Hematopoietic multipotent progenitor cell treated with erythropoietin and hydrocortisone succinate and interleukin-3 and kit ligand, for 15 days (in vitro differentiated cells): ENCODE measurements at places on chromosomes 6 and 20.

DNA sequence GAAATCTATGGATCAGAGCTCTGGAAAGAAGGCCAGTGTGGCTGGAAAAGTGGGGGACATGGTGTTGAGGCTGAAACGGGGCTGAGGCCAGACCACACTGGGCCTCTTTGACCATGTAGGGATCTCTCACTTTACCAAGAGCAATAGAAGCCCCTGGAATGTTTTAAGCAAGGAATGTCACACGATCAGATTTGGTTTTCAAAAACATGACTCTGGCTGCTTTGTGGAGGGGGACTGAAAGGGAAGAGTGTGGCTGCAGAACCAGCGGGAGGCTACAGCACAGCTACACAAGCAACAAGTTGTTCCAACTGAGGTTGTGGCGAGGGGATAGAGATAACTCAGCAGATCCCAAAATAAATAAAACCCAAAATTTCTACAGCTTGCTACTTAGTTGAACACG is 346.0 kb downstream of the NRN1 start:
- DNase-seq, result no peak

- no peak for DNase-seq
Observed at GRCh38 chr6:36221674-36222073, 25.1 kb downstream of the BRPF3 start.

DNA sequence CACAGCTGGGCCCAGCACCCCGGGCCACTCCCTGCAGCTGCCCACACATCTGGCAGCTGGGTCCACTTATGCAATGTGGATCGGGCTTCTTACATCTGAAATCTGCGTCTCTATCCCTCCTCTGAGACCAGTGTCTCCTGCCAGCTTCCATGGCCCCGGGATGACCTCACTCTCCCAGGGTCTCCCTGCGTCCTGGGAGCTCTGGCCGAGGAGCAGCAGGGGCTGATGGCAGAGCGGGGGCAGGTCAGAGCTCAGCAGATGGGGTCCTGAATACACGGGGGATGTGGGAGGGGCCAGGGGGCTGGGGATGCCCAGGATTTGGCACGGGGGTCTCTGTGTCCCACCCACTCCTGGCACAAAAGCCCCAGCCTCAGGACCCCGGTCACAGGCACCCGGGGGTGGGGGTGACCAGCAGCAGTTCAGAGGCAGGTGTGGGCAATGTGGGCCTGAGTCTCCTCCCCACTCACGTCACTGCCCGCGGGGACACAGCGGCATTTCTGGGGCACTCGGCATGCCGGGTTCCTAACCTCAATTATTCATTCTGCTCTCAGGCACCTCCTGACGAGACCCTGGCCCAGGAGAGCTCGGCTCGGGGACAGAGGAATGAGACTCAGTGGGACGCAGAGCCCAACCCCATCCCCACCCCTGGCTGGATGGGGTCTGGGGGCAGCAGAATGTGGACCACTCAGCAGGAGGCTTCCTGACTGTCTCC is 16.4 kb downstream of the CHRNA4 start:
- no peak for DNase-seq

DNA sequence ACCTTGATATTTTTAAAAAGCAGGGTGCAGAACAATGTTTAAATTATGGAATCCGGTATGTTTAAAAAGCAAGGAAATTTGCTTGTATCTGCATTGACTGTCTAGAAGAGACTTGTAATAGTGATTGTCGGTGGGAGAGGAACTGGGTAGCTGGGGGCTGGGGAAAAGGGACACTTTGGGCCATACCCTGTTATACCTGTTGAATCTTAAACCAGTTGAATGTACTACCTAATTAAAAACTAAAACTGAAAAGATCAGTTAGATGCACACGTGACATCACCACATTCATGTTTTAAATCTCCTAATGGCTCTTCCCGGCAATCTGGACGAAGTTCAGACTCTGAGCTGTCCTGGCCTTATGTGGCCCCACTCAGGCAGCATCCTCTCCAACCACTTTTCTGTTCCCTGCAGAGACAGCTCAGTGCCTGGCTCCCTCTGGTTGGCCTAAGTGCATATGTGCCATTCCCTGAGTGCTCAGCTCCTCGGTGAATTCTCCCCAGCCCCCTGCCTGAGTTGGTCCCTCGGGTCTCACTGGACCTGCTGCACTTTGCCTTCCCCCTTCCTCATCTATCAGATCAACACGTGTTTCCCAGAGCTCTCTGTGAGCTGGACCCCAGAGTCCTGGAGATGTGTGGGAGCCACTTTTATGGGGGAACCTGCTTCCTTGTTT is 36.3 kb downstream of the SLC52A3 start:
- DNase-seq, result no peak

GRCh38 chr6:118621799-118622470 is 29.5 kb downstream of the CEP85L start:
- no peak for DNase-seq

- no peak for DNase-seq
Observed at GRCh38 chr6:166815629-166816028, 140.7 kb downstream of the RNASET2 start.

DNA sequence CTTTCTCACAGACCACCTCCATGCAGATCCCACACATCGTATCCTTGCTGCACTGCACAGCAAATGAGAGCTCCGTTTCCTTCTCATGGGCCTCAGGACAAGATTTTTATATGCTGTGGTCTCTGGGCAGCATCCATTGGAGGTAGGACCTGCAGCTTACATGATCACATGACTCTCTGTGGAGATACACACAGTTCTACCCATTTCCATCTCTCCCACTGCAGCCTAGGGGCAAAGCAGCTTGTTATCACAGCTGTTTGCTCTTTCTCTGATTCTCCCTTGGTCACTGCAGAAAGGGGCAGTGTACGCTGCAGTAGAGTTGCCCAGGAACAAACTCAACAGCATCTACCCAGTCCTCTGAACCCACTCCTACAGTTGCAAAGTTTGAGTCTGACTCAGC is 48.9 kb downstream of the ZNF334 start:
- no peak for DNase-seq

DNA sequence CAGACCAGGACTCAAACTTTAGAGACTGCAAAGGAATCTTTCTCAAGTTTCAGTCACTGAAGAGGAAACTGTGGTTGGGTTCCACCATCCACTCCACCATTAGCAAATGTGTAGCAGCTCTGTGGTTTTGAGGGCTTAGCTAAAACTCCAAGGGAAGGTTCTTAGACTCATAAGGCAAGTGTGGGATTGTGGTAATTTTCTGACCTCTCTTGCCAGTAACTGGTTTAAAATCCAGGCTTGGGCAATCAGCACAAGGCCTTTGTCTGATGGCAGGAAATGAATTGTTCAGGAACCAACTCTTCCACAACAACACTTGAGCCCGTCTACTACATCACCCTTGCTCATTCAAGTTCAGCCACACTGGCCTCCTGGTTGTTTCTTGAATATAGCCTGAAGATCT is 68.6 kb upstream of the FBXL4 start:
- no peak for DNase-seq

DNA sequence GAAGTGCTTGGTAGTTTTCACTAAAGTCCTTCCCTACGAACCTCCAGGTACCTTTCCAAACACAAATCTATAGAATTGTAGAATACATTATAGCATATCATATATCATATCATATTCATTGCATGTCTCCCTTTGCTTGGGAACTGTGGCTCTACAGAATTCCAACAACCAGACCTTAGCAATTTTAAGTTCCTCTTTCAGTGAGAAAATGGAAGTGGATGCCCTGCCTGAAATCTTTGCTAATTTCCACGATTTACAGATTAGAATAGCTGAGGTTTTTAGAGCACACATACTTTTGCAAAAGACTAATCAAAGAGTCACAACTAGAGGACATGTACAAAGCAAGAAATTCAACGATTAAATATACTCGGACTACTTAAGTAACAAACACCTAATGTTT is 78.6 kb downstream of the TNFRSF21 start:
- DNase-seq, result no peak

- no peak for DNase-seq
Observed at GRCh38 chr6:164037171-164037870, 622.8 kb downstream of the QKI start.

- DNase-seq, result peak; percentile 95
Observed at GRCh38 chr6:3001773-3002293, 2.1 kb downstream of the NQO2 start.

- DNase-seq, result no peak
Observed at GRCh38 chr6:135088281-135088680, 33.7 kb upstream of the HBS1L start.

DNA sequence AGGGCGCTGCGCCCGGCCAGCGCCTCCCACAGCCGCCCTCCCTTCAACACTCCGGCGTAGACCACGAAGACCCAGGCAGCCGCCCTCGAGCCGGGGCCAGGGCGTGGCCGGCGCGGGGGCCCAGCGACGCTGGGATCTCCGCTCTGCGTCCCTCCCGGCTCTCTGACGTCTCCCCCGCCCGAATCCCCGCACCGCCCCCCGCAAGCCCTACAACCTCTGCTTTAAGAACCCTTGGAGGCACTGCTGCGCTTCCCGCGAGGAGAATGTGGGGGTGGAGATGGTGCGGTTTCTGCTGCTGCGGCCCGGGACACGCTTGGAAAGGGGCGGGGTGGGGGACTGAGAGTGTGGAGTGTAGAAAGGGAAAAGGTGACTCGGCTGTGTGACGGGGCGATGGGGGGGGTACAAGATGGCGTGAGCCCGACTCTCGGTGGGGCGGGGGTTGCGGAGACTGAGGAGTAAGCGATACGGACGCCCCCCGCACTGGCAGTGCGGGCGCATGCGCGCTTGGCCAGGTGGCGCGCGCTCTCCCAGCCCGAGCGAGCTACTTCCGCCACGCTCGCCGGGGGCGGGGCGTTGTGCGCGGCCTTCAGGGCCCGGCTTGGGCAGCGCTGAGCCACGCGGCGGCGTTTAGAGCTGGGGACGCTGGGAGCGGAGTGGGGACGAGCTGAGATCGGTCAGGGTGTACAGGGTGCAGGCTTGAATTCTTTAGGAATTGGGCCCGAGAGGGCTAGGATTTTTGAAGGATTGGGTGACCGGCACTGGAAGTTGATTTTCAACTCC is at the start of gene SUPT3H:
Gene SUPT3H (minus strand): TSS at position 381 of the 780 bp plus-strand sequence.
- peak; percentile 85 for DNase-seq

DNA sequence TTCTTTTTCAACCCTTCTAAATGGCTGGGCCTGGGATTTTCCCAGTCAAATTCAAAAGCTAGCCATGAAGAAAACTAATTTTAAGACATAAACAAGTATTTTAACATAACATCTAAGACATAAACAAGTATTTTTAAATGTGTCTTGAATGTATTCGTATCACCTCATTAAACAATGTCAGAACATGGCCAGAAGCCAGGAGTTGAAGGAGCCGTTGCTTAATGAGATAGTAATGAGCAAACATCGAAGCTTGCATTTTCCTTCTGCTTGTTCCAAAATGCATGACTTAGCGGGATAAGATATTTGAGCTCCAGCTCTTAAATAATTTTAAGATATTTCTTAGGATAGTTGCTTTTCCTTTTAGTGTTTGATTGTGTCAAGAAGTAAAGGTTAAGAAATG is 4.2 kb upstream of the RNF182 start:
- DNase-seq, result peak; percentile 34

DNA sequence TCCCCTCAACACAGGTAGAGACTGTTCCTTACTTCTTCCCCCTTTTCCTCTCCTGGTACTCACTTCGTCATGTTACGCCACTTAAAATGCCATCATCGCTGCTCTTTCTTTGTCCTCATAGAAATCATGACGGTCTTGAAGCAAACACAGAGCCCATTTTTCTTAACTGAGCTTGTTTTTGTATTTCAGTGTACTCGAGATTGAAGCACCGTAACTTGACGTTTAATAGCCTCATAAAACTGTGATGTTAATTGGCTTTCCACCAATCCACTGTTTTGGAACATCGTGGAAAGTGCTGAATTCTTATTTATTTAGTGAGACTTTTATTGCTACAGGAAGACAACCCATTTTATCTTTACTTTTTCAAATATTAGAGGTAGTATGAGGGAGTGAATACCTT is 38.7 kb downstream of the DUSP22 start:
- no peak for DNase-seq

DNA sequence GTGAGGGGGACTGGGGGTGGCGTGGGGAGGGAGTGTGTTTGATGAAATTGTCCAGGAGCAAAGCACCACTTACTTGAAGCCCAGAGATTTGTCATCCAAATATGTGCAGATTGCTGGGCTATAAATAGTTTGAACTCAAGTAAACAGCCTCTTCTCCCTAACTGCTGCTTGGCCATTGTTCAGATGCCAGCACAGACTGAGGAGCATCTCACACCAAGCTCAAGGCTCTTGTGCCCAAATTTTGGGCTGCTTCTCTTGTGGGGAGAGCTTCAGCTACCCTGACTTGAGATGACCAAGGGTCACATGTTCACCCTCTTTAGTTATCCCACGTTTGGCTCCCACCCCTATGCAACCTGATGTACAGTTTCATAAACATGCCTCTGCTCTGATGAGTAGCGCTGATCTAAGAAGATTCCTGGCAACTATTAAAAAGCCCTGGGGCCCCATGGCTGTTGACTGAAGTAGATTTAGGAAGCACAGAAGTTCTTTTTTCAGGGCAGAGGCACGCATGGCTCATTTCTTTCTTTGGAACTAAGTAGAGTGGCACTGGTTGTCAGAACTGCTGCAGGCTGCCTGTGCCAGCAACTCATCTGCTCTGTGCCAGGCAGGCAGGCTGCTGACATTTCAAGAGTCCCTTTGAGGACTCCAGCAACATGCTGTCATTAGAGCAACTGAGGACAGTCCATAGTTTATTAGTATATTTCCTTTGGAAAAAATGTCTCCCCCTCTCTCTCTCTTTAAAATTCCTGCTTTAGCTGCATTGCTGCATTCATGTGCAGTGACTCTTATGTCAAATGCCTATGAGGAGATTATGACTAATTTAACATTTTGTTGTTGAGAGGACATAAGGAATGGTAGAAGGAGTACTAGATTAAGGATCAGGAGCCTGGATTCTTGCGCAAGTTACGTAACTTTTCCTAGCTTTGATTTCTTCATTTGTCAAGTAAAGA is 9.6 kb upstream of the PKIG start:
- DNase-seq, result no peak

DNA sequence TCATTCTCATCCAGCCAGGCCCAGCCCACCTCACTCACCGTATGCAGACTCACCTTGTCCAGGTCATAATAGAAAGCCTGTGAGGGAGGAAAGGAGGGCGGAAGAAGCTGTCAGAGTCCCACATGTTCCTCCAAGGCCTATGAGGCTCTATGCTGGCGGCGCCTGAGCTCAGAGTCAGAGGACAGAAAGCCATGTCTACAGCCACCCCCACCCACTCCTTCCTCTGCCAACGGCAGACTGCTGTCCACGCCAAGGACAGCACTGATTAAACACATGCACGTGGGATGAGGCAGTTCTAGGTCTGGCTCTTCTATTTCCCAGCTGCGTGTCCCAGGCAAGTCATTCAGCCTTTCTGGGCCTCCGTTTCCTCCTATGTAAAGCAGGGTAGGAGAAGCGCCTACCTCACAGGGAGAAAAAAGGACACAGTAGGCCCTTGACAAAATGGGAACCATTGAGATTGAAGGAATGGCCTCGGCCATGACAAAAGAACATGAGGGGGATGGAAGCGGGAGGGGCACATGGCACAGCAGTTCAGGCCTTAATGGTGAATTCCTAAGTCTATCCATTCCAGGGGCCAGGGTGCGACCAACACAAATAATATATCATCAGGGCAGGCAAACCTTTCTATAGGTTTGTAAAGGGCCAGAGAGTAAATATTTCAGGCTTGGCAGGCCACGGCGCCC is 80.1 kb downstream of the RIPOR3 start:
- no peak for DNase-seq
